ENCODE measurements at places on chromosomes 3 and 15.

- DNase-seq: no peak
Observed at GRCh38 chr3:81974751-81975150, 213.3 kb upstream of the GBE1 start.

GRCh38 chr3:15527031-15527459 is 5.5 kb upstream of the COLQ start:
- no peak for DNase-seq

- DNase-seq: no peak
Observed at GRCh38 chr3:117131259-117131658, 421.7 kb downstream of the TUSC7 start.

GRCh38 chr3:58833491-58833890 is 166.9 kb upstream of the FAM3D start:
- DNase-seq: no peak

DNA sequence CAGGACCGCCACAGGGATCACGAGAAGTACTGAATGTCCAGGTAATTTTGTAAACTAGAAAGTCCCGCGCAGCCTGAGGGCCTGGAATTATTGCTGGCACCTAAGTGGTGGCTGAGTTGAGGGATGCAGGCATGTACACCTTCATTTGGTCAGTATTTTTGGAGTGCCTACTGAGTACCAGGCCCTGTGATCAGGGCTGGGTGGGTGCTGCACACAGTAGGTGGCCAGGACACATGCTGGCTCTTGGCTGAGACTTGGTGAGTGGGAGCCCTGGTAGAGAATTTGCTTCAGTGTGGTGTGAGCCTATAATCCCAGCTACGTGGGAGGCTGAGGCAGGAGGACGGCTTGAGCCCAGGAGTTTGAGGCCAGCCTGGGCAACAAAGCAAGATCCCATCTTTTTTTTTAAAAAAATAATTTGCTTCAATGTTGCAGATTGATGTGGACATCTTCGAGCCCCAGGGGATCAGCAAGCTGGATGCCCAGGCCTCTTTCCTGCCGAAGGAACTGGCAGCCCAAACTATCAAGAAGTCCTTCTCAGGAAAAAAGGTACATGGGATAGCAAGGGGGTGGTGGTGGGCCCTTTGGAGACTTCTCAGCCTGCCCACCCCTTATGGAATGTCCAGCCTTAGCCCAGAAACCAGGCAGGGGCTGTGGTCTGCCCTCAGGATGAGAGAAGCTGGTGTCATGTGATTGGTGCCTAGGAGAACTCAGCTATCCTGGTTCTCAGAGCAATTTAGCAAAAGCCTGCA is 2.6 kb downstream of the ITIH1 start:
- no peak for DNase-seq

GRCh38 chr3:152524198-152525140 is 255.7 kb downstream of the MBNL1 start:
- no peak for DNase-seq

- no peak for DNase-seq
Observed at GRCh38 chr3:127637546-127637945, 8.6 kb downstream of the PODXL2 start.

- no peak for DNase-seq
Observed at GRCh38 chr3:115903843-115904242, 280.5 kb downstream of the GAP43 start.

DNA sequence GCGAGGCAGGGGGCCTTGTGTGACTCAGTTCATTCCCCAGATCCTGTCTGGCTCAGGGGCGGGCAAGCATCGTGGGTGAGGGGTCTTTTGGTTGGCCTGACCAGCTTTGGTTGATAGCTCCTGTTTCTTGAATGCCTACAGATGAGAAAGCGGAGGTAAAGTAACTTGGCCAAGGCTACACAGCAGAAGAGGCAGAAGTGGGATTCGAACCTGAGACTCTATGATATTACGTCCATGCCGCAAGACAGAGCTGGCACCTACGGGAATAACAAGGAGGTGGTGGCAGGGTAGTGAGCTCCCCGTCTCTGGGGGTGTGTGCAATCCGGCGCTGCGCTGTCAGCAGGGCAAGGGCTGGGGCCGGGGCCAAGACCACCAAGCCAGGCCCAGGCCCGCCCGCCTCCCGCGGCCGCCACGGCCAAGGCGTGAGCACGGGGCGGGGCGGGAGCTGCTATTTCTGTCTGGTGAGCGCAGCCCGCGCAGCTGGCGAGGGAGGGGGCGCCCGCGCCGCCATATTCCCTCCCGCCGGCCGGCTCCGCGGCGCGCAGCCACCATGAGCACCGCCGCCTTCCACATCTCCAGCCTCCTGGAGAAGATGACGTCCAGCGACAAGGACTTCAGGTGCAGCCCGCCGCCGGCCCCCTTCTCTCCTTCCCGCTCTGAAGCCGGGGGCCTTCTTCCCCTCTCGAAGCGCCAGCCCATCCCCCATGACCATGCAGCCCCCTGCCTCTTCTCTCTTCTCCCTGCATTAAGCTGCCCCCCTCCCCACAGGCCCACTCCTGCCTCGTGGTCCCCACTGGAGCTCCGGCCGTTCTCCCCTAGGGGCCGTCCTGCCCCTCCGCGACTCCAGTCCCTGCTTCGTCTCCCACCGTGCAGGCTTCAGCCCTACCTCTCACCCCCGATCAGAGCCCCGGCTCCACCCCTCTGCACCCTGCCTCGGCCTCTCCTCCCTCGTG is at the start of gene CAND2:
CAND2 (plus strand) TSS at position 510 of the 953 bp plus-strand sequence; CDS start at position 551, 41 bp downstream.
- no peak for DNase-seq

DNA sequence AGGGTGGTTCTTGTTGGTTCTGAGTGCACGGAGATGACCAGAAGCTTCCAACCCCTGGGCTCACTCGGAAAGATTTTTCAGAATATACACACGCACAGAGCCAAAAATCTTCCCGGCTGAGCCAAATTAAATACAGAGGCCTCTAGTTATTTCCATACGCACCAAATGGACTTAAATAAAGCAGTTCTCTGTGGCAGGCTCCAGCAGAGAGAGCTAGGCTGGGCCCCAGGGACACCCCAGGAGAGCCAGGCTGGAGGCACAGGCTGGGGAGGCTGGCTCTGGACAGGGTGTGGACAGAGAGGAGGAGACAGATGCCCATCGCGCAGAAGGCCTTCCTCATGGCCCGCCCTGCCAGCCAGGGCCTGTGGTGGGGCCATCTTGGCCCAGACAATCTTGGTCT is 115.9 kb downstream of the IQSEC1 start:
- DNase-seq: no peak

GRCh38 chr3:20462226-20462625 is 276.2 kb upstream of the SGO1 start:
- DNase-seq: no peak

- DNase-seq: no peak
Observed at GRCh38 chr3:193564012-193564411, 9.3 kb upstream of the ATP13A4 start.

GRCh38 chr3:130539005-130539404 is 22.0 kb downstream of the COL6A6 start:
- DNase-seq: no peak

DNA sequence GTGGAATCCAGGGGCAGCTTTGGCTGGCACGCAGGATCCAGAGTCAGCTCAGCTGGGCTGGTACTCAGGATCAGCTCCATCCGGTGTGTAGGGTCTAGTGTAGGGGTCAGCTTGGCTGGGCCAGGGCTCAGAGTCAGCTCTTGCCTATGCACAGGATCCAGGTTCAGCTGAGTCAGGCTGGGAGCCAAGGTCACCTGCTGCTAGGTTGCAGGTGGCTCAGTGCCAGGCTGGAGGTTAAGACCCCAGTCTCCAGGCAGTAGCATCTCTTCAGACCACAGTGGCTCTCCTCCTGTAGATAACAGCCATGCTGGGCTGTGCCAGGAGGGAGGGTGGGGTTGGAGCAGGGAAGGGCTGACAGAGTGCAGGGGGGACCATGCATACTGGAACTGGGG is 1.8 kb downstream of the HYAL3 start:
- no peak for DNase-seq

- DNase-seq: no peak
Observed at GRCh38 chr3:51710631-51711351, 3.9 kb downstream of the GRM2 start.

- no peak for DNase-seq
Observed at GRCh38 chr3:120284747-120285507, at the start of gene GPR156. TSS of gene GPR156 (minus strand) at chr3:120285222. CDS start at chr3:120244098, 41,124 bp downstream.

DNA sequence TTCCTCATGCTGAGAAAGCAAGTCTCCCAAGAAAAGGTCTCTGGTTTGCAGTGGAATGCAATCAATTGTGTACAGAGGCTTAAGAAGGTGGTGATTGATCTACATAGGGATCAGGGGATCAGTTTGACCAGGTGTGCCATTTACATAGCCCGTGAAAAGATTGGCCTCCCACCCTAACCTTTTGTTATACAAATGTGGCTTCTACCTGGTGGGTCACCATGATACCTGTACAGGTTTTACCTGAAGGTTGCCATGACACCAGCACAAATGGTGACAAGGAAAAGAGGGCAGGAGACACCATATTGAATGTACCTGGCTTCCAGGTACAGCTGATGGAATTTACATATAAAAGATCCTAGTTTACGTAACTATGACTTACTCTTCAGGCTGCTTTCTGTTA is 25.5 kb upstream of the TEX55 start:
- DNase-seq: no peak

- no peak for DNase-seq
Observed at GRCh38 chr3:106611841-106612240, 743.0 kb upstream of the CBLB start.

DNA sequence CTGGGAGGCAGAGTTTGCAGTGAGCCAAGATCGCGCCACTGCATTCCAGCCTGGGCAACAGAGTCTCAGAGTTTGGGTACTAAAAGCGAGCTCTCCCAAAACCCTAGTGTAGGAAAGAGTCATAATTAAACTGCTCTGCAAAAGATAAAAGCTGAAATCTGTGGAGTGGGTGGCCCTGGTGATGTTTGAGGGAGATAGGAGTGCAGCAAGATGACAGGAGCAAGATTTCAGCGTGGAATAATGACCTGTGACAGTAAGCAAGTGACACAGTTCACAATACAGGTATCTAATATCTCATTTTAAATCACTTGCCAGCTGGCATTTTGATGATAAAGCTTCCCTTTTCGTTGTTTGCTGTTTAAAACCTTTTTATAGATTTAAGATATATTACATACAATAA is 79.3 kb downstream of the MDFIC2 start:
- DNase-seq: no peak

- no peak for DNase-seq
Observed at GRCh38 chr15:72044956-72045355, 73.0 kb downstream of the MYO9A start.

GRCh38 chr3:50542177-50543034 is 25.1 kb downstream of the C3orf18 start:
- no peak for DNase-seq

- DNase-seq: no peak
Observed at GRCh38 chr3:189863031-189863430, 231.8 kb downstream of the TP63 start.

- no peak for DNase-seq
Observed at GRCh38 chr3:29612536-29612935, 331.7 kb downstream of the RBMS3 start.

DNA sequence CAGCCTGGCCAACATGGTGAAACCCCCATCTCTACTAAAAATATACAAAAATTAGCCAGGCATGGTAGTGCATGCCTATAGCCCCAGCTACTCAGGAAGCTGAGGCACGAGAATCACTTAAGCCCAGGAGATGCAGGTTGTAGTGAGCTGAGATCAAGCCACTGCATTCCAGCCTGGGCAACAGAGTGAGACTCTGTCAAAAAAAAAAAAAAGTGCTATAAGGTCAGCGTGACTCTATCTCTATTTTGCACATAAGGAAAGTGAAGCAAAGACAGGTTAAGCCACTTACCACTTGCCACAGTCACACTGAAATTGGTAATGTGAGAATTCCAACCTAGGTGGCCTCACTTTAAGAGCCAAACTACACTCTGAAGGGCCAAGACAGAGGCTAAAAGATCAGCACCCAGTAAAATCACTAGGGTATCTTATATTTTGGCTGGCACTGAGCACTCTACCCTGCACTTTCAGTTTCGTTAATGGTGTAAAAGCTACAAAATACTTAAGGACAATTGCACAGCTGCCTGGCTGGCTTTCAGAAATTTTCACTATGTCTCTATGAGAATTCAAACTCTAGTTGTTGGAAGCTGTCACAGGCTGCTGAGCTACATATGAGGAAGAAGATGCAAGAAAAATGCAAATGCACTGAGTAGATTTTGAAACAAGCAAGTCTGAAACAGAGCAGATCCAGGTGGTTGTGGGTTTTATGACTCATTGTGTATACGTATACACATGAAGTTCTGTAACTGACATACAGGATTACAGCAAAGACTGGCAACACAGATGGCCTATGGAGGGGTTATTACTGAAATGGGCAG is 32.7 kb downstream of the TRANK1 start:
- no peak for DNase-seq

- DNase-seq: no peak
Observed at GRCh38 chr15:29528276-29528675, 258.7 kb upstream of the NSMCE3 start.

DNA sequence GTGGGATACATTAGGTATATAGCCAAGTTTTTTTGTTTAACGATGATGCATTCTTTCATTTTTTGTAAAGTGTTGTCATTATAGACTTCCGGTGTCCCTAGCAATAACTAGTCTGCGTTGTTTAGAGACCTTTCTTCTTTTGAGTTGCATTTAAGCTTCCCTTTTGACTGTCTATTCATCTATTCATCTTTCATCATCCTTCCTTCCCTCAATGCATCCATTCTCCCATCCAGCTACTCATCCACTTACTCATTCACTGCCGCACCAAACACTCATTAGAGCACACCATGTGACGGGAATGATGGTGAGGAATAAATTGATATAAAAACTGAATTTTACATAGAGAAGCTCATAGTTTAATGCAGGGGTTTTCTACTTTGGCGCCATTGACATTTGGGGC is 32.9 kb downstream of the OR4F15 start:
- DNase-seq: no peak

- DNase-seq: no peak
Observed at GRCh38 chr15:94638183-94638582, 406.8 kb downstream of the MCTP2 start.

DNA sequence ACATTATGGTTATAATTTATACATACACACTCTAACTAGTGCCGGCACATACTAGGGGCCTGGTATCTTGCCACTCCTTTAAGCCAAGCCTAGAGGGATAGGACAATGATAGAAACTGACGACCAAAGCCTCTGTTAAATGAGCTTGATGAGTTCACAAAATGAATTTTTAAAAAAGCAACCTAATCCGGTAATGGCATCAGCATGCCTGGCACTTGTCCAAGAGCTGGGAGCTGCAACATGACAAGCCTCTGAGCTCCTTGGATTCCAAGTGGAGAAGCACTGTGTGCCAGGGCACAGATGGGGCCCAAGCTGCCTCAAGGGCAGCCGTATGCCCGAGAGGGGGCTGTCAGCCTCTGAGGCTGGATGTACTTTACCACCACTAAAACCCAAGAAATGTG is 9.7 kb downstream of the ETV5 start:
- DNase-seq: no peak

DNA sequence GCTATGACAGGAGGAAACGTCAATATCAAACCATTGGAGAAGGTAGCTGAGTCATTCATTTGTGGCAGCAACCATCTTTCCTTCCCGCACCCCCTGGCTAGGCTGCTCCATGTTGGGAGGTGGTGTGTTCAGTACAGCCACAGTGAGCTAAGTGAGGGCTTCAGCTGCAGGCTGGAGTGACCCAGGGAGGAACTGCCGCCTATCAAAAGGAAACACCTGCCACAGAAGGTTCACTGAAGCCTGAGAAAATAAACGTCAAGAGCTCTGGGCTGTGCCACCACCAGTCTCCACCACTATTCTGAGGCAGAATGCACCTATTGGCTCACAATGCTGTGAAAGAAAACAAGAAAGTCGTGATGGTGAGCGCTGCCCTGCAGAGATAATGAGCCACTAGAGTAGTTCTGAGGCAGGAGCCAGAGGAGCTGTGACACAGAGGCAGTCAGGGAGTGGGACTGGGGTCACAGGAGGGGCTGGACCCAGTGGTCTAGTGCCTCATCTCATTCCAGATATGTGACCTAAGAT is 34.8 kb upstream of the CD47 start:
- DNase-seq: no peak

GRCh38 chr3:170750478-170750830 is 119.5 kb downstream of the RPL22L1 start:
- no peak for DNase-seq

Data from brain pericyte (primary cell).